Esophagus mucosa (tissue), 1 donor: ENCODE measurements at places on chromosomes 3 and 15. TPM values are rescaled to one million over a fixed set of nuclear protein-coding genes. Genes with fewer than 3 reads are reported as not detected.
A peak's percentile ranks its signal among the peaks of the same experiment; 100 is the strongest.

Gene IQCF5
- not detected for total RNA-seq

Gene NPAP1
- total RNA-seq, result not detected

Gene BBX
- total RNA-seq, result 19.9 TPM

Gene CCDC54
- not detected for total RNA-seq

Gene PIGZ
- 3.7 TPM for total RNA-seq

Gene IGDCC3
- total RNA-seq, result 0.08 TPM

Gene SLC6A11
- 7.8 TPM for total RNA-seq

Gene LRRC34
- 0.24 TPM for total RNA-seq

DNA sequence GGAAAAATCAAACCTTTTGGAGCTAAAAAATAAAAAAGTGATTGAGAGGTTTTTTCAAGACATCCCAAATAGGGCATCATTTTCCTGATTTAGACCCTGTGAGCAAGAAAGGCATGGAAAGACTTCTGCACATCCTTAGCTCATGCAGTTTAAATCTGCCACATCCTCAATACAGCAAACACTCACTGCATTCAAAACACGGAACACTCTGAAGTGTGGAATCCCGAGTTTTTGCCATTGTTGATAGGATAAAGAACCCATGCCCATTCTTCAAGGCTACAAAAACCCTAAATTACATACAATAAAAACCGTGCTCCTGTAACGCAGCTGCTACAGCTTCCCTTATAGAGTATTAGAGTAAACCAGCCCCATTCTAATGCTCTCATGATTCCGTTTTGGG, 346.8 kb downstream of the GABRG3 start:
- no peak for ATAC-seq

- no peak for ATAC-seq
These were observed 8.0 kb downstream of the EOMES start for GRCh38 chr3:27714146-27714526.

GRCh38 chr3:3227640-3228039, 48.1 kb upstream of the CRBN start:
- no peak for ATAC-seq

DNA sequence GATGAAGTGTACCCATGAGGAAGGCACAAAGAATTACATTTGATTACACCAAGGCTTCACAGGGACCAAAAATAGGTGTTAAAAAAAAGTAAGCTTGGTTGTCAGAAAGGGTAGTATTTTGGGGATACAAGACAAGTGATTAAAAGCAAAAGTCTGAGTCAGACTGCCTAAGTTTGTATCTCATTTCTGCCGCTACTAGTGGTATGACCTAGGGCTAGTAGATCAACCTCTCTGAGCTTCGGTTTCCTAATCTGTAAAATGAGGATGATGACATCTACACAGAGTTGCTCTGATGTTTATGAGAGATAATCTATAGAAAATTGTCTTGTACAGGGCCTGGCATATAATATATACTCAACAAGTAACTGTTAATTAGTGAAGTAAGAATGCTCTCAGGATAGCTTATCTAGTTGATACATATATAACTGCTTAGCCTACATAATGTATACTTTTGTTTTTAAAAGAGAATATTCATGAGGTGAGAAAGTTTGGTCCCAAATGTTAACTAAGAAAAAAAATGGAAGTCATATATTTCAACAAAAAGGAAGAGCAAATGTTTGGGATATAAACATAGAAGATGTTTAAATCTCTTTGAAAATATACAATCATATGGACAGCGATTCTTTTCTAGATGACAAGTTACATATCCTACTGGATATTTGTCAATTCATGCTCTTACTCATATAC, 163.0 kb upstream of the SLC2A2 start:
- ATAC-seq, result no peak

DNA sequence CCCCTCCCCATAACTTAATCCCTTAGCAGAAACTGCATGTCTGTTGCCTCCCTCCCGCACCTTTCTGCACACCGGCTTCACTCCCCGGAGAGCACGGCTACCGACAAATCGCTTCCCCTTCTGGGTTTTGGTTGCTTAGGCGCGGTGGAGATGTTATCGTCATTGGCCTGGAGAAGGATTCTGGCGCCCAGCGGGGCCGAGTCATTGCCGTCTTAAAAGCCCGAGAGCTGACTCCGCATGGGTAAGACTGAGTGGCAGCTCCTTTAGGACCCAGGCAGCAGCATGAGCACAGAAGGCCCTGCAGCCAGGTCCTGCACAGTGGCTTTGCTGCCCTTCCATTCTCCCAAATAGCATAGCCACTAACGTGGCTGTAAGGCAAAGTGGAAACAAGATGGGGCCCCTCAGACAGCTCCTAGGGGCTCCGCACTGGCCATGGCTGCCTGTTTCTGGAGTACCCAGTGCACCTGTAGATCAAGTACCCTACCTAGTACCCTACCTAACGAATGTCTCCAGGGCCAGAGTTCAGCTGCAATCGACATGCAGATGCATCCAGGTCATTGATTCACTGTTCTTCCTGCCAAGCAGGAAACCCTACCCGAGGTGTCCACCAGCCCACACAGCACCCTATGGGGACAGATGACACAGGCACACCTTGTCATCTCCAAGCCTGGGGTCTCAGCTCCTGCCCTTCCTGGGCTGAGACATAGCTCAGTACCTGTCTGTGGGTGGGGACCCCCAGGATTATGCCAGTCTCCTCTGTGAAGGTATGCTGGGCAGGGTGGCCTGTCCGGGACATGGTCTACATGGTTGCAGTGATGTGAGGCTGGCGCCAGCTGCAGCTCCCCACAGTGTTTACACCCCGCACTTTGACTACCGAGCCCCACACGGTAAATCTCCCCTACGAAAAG, 147.6 kb downstream of the LRRK1 start:
- ATAC-seq, result no peak

DNA sequence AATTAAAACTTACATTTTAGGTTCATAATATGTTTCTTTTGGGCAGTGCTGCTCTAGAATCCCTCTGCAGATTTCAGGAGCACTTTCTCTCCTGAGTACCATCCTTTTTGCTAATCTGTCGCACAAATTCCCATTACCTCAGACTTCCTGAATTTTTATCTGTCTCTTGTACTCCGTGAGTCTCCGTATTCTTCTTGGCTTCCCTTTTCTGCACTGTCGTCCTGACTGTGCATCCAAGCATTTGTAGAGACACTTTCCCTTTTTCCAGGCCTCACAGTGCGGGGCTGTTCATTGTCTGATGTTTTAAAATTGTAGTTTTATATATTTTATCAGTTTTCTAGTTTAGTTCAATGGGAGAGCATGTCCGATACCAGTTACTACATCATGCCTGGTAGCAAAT, 27.3 kb downstream of the MEF2A start:
- ATAC-seq, result no peak

DNA sequence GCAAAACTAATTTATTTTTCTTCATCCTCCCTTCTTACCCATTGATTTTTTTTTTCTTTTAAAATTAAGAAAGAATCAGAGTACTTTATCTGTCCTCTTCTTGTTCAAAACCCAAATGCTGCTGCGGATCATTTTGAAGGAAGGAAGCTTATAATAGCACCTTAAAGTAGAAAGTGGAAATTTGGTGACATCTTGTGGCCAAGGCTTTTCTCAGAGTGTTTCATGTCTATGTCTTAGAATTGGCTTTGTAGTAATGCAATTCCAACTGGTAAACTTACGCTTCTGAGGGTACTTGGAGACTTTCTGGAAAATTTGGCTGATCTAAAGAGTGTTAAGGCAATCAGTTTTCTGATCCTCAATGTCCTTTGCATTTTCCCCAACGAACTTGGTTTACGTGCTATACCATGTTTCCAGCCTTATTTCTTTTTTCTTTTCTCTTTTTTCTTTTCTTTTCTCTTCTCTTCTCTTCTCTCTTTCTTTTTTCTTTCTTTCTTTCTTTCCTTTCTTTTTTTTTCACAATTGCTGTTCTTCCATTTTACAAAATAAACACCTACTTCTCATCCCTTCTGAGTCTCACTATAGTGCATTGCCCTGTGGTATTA, 30.7 kb downstream of the C3orf38 start:
- ATAC-seq, result no peak

GRCh38 chr15:38701149-38701548, 136.5 kb upstream of the RASGRP1 start:
- no peak for ATAC-seq

DNA sequence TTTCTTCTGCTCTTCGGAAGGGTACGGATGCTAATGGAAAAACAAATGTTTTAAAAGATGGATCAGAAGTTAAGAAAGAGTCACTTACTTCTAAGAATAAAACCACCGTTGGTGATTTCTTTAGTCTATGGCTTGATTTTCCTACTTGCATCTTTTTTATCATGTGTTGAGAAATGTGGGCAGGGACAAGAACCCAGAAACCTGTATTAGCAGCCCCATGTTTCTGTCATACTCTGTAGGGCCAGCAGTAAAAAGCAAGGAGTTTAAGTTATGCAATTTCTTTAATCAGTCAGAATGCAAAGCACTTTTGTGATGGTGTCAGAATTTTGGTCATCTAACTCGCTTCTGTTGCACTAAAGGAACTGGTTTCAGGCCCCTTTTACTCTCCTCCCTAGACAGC, 150.0 kb downstream of the MEIS2 start:
- no peak for ATAC-seq

GRCh38 chr3:12944413-12944812, 103.0 kb upstream of the RPL32 start:
- no peak for ATAC-seq

DNA sequence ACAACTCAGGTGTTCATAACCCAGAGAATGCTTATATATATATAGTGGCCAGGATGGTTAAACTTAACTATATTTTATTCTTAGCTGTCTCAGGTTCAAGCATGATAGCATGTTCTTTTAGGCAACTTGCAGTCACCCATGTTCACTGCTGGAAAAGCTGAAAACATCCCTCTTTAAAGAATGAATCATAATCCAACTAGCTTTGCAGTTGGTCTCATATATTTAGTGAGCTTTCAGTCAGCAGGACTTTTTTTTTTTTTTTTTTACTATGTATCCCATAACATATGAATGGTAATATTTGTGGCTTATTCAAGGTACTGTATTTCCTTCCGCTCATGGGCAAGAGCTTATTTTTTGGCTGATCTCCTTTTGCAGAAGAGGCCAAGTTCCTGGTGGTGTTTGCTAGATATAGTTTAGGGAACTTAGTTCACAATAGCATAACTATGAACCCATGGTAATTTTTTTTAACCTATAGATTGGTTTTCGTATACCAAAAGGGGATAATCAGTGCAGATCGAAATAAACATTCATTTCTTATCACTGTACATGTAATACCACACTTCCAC, 77.6 kb downstream of the CMSS1 start:
- no peak for ATAC-seq

DNA sequence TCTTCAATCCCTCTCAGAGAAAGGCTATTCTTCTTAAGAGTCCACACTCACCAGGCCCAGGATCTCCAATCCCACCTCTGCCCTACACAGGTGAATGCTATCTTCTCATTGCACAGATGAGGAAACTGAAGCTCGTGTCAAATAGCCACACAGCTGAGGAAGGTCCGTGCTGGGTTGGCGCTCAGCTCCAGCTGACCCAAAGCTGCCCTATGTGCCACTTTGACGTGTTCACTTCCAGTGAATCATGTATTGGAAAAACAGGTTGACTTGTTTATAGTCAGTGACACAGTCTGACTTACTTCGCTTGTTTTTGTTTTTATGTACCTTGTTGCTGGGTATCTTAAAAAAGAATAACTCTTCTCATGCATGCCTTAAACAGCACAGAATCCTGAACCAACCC, 32.4 kb upstream of the ALDH1A3 start:
- peak; percentile 50 for ATAC-seq

GRCh38 chr15:76991741-76992645, 2.9 kb upstream of the PSTPIP1 start:
- no peak for ATAC-seq

DNA sequence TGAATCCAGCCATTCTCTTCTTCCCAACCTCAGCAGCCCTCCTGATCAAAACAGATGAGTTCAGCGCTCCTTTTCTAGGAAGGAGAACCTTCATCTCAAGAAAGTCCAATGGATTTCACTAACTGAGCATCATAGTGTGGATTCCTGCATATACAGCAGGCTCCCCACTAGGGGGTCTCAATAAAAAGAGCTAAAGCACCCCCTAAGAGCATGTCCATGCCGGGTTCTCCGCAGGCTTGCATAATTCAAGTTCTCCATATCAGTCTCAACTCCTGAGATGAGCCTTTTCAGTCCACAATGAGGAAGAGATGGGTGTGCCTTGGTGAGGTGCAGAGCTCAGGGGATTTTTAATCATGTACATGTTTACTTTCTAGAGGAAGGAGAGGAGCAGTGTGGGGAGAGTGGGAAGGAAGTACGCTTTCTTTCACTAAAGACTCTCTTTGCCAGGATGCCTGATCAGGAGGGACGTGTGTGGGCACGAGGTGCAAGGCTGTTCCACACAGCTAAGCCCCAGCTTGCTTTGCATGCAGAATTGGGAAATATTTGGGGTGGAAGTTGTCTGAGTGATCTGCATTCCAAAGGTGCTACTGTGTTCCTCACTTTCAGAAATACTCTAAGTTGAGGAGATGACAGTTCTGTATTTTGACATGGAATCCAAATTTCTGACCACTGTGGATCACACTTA, 563.5 kb downstream of the OCA2 start:
- ATAC-seq, result peak; percentile 92

GRCh38 chr3:186815435-186815834, 9.2 kb upstream of the RFC4 start:
- no peak for ATAC-seq

- no peak for ATAC-seq
These were observed 3.3 kb downstream of the CHRNA3 start for GRCh38 chr15:78617516-78617915.

- no peak for ATAC-seq
These were observed 1.4 kb upstream of the CHRNA7 start for GRCh38 chr15:32028921-32029320.

GRCh38 chr3:182323898-182324297, 469.4 kb upstream of the ATP11B start:
- no peak for ATAC-seq

GRCh38 chr15:92130244-92130643, 263.4 kb upstream of the ST8SIA2 start:
- ATAC-seq, result no peak

DNA sequence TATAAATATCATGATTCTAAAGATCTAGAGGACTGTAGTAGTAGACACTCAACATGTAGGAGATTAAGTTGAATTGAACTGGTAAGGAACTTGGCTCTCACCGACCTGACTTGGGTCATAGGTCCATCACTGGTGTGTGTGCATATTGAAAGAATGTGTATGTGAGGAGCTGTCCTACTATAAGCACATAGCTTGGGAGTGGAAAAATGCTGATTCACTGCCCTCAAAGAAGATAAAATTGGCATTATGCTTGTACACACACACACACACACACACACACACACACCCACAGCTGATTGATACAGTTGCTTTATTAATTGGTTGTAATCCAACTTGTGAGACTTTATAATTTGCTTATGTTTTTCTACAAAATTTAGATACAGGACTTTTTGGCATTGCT, 411.0 kb upstream of the NR2F2 start:
- no peak for ATAC-seq

GRCh38 chr3:101898752-101899169, 49.4 kb downstream of the NFKBIZ start:
- no peak for ATAC-seq

GRCh38 chr15:52789601-52790168, 451 bp downstream of the ONECUT1 start:
- ATAC-seq, result no peak

- ATAC-seq, result no peak
These were observed 95.7 kb upstream of the ALDH1A3 start for GRCh38 chr15:100783760-100784492.

- ATAC-seq, result no peak
These were observed 284.2 kb downstream of the C3orf38 start for GRCh38 chr3:88434001-88434400.

GRCh38 chr15:51709031-51709430, 27.7 kb downstream of the SCG3 start:
- no peak for ATAC-seq

- no peak for ATAC-seq
These were observed 11.5 kb downstream of the FEZF2 start for GRCh38 chr3:62361824-62362223.

- ATAC-seq, result no peak
These were observed 76.2 kb downstream of the POLR2M start for GRCh38 chr15:57782731-57783130.
